ENCODE measurements at places on chromosomes 7 and 10.

DNA sequence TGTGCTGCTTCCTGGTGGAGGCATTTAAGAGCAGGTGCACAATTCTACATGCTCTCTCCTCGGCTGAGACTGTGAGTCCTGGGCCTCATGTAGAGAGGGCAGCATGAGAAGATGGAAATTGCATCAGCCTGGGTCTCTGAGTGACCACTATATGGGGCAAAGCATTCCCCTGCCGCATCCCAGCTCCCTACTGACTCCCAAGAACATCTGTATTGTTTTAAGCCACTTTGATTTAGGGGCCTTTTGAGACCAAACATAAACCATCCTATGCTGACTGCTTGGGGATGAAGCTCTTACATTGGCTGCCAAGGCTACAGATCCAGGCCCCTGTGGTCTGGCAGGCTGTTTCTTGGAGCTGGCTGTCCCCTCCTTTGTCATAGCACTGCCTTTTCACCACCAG is 101.3 kb upstream of the TBX20 start:
- DNase-seq: no peak

- DNase-seq: no peak
These were observed 170.6 kb downstream of the PRKG1 start for GRCh38 chr10:51244748-51245490.

DNA sequence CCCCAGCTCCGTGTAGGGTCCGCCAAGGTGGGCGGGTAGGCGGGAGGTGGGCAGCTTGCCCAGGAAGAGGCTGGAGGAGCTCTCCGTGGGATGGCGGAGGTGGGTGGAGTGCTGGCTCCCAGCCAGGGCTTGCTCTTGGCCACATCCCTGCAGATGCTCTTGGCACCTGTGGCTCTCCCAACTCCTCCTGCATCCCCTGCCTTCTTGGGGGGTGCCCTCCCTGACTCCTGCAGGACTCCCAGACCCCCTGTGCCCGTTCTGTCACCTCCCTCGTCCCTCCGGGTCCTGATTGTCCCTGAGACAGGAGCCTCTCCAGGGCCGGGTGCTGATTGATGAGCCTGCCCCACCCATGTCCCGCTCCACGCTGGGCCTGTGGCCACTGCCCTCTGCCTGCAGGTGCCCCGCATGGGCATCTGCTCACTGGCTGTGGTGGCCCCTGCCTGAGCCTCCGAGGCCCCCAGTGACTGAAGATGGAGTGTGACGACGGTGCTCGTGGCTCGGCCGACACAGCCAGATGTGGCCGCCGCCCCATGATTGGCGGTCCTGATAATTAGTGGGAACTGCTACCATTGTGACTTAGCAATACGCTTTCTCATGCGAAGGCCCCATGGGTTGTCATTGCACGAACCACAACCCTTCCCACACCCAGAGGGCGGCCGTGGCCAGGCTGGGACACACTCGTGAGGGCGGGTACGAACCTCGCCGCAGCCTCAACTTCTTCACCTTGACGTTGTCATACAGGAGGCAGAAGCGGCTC is 23.6 kb downstream of the CFAP46 start:
- DNase-seq: no peak

- DNase-seq: no peak
These were observed 195.3 kb downstream of the BMPER start for GRCh38 chr7:34100661-34101060.

DNA sequence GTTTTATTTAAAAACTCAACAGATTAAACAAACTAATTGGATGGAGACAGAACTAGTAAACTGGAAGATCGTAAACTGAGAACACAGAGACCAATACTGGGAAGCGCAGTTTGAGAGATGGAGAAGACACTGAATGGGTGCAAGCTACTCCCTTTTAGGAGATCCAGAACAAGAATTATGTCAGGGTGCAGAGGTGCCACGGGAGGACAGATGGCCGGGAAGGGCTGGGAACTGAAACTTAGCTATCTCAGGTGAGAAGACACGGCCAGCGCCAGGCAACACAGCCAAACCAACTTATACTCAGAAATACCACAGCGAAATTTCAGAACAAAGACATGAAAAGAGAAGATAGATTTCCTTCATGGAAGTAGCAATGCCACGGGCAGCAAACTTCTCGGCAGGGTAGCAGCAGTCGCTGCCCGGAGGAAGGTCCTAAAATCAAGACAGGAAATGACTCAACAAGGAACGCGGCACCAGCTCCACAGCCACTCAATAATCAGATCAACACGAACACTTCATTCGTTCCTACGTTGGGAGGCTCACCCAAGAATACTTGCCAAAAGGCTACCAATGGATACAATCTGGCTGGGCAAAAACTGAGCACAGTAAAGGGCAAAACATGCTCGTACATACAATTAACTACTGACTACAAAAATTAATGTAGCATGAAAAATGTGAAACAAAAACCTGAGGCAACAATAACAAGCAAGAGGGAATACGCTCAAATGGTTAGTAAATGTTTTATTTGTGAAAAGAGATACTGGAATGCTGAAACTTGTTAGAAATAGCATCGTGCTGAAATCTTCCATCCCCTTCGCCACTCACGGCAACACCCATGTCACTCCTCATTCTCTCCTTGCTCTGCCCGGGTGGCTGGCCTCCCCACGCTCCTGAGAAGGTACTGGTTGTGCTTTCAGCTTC is 2.2 kb upstream of the LRRC27 start:
- peak; percentile 55 for DNase-seq

DNA sequence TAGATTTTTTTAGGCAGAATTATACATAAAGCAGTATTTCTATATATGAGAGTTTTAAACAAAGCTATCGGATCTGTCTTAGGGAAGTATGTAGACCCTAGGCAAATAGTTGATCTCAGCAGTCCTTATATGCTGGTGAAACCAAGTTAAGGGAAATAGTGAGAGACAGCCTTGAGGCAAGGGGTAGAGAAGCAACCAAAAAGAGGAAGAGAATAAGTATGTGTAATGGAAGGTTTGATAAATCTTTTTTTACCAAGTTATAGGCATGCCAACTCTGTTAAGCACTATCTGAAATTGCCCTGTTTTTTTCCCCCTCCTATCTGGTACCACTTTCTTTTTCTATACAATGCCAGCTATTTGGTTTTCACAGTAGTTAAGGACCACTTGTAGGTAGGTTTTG is 19.9 kb downstream of the SPAG6 start:
- no peak for DNase-seq

DNA sequence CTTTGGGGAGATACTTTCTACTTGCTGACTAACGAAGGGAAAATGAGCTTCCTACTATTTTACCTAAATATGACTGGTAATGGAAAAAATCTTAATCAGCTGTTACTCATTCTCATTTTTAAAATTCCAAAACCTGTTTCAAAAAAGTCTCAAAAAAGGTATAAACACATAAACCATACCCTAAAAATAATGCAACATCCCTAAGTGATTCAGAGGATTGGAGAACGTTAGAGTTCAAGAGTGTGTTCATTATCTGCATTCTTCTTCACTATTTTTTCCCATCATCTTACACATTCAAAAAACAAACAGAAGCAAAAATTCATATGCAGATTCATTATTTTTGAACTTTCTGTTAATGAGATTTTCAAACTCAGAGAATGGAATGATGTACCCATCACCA is 150.4 kb upstream of the GNAI1 start:
- DNase-seq: no peak

DNA sequence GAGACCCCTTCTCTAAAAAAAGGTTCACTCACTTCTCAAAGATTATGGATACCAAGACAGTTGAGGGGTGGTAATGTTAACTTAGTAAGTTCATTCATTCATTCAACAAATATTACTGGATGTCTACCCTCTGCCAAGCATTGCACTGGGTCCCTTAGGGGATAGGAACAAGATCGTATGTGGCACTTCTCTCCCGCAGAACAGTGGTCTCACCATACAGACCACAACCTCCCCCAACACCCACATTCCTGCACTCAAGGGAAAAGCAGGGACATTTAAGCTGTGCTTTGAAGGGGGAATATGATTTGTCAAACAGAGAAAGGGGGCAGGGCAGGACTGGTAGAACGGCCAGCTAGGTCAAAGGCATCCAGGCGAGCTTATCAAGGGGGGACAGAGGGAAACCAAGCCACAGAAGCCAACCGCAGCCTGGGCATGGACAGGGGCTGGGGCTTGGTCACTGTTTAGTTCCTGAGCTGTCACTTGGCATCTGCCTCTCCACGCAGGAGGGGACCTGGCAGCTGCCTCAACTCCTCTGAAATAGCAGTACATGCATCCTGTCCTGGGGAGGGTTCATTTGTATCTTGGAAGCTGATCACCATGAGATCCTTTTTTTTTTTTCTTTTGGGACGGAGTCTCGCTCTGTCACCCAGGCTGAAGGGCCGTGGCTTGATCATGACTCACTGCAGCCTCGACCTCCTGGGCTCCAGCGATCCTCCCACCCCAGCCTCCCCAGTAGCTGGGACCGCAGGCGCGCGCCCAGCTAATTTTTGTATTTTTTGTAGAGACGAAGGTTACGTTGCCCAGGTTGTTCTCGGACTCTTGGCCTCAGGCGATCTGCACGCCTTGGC is 949 bp upstream of the CLIP2 start:
- DNase-seq: no peak

DNA sequence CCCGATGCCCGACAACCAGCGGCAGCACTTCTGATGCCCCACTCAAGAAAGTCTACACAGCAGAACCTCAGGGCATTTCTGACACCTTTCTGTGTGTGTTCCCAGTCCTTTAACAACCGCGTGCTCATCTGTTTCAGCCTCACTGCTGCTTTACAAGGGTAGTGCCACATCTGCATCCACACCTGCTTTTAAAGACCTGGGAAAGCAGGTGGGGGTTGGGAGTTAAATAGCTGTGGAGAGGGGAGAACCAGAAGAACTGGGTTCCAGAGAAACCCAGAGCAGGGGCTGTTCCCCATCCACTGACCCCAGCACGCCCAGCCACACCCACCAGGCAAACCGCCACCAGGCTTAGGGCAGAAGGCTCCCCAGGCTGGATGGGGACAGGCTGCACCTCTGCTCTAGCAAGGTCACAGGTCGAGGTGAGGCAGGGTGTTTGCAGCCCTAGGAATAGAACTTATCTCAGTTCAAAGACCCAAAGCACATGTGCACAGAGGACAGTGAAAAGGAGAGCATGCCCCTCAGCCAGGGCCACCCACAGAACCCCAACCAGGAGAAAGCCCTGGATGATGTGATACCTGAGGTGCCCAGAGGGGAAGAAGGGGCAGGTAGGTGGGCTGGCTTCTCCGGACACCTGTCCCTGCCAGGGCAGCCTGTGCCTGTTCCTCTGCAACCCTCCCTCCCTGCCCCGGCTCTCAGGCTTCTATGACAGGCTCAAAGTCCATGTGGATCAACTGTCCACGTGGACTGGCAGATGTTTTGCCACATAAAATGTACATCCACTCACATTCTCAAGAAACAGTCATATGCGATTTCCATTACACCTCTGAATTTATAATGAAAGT is 51.3 kb downstream of the COBL start:
- no peak for DNase-seq

- DNase-seq: no peak
These were observed 15.1 kb upstream of the DENND2A start for GRCh38 chr7:140655511-140656408.

GRCh38 chr7:25777969-25778708 is 373.9 kb upstream of the NFE2L3 start:
- no peak for DNase-seq

- DNase-seq: no peak
These were observed 240.4 kb downstream of the ABCA13 start for GRCh38 chr7:48411619-48412018.

DNA sequence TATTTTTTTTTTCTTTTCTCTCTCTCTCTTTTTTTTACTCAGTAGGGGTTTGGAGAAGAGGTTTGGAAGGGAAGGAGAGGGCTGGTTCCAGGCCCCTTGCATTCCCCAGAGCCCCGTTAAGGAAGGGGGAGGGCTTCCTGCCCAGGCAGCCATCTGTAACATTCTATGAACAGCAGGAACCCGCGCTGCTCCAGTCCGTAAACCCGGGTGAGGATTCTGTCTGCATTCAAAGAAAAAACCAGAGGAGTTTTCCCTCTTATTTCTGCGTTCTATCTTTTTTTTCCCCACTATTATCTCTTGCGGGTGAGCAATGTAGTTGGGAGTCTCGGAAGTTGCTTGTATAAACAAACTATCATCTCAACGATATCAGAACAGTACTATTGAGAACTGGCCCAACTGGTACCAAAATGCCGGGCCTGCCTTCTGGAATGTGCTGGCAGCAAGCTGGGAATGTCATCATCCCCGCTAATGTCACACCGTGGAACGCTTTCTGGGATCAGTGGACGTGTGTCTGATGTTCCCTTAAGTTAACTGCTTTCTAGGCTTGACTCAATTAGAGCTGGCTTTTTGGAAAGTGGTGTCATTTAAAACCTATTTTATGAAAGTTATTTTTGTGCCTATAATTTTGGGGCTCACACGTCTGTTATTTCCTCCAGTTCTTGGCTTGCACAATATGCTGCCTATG is 153.1 kb upstream of the MEOX2 start:
- DNase-seq: no peak

DNA sequence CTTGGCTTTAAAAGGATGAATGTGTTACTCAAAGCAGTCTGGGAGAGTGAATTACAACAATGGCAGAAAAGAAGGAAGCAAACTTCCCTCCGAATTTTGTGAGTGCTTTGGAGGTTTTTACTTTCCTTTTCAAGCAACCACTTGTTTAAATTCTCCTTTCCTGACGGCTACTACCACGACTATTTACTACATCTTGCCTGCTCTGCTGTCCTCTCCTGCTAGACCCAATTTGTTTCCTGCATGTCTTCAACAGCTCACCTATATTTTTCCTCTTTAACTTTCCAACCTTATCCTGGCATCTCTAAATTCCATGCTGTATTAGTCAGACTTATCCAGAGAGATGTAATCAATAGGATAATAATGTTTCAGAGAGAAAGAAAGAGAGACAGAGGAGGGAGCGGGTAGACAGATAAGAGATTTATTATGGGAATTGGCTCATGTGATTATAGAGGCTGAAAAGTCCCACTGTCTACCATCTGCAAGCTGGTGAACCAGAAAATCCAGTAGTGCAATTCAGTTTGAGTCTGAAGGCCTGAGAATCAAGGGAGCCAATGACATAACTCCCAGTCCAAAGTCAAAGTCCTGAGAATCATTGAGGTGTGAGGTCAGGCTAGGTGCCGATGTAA is 42.8 kb upstream of the SLC13A1 start:
- DNase-seq: no peak

DNA sequence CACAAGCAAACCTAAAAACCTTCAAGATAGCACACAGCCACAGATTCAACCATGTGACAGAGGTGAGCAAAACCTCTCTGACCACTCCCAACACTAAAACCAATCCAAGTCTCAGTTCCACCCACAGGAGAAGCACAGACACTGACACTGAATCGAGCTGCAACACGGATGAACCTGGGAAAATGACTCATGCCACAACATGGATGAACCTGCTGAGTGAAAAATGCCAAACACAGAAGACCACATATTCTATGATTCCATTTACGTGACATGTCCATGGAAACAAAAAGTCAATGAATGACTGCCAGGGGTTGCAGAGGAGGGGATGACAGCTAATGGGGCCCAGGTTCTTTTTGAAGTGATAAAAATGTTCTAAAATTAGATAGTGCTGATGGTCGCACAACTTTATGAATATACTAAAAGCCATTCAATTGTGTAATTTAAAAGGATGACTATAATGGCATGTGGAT is 22.0 kb downstream of the CYTH3 start:
- DNase-seq: no peak

Measured in activated CD4-positive, alpha-beta memory T cell treated with anti-CD3 and anti-CD28 coated beads, Interleukin-2, amount 10 ng/mL, durations not matched to agents 7 days and 5 days (primary cell).